ENCODE measurements at places on chromosomes 3 and 15. TPM values are rescaled to one million over a fixed set of nuclear protein-coding genes. Genes with fewer than 3 reads are reported as not detected.
A peak's percentile ranks its signal among the peaks of the same experiment; 100 is the strongest.

The TERC gene
- 111 TPM for total RNA-seq

The TMIE gene
- total RNA-seq = 1.8 TPM

- H3K36me3 ChIP-seq = no peaks in the 10 kb centered on the region
- H3K4me3 ChIP-seq = no peak overlapping the region
- H3K27me3 ChIP-seq = no peaks in the 10 kb centered on the region
- no peaks in the 10 kb centered on the region for H3K4me1 ChIP-seq
- DNase-seq = no peak
Measured at GRCh38 chr3:5613599-5613998, 426.1 kb downstream of the EDEM1 start.

DNA sequence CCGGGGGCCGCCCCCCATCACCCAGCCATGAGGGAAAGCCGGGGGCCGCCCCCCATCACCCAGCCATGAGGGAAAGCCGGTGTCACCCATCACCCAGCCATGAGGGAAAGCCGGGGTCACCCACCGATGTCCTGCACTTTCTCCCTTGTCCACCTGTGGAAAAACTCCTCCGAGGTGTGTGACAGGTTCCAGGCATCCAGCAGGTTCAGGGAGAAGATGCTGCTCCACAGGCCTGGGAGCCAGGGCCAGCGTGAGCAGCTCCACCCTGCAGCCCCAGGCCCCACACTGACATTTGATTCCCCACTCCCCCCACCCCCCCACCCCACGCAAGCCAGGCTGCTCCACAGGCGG is 15.5 kb upstream of the EHD4 start:
- H3K36me3 ChIP-seq = no peaks in the 10 kb centered on the region
- DNase-seq = no peak
- no peak overlapping the region for H3K4me3 ChIP-seq

The CCDC33 gene
- total RNA-seq = not detected

The C2CD4A gene
- not detected for total RNA-seq

- no peaks in the 10 kb centered on the region for H3K4me1 ChIP-seq
- H3K36me3 ChIP-seq = no peaks in the 10 kb centered on the region
- H3K4me3 ChIP-seq = no peak overlapping the region
- no peak overlapping the region for H3K27ac ChIP-seq
- DNase-seq = no peak
Measured at GRCh38 chr3:113658107-113658506, 38.3 kb downstream of the USF3 start.

GRCh38 chr3:107578091-107578490 is 55.3 kb downstream of the BBX start:
- no peaks in the 10 kb centered on the region for H3K36me3 ChIP-seq
- no peak overlapping the region for H3K27ac ChIP-seq
- DNase-seq = no peak

- no peak for DNase-seq
- H3K4me3 ChIP-seq = peak overlapping the region; percentile 63
- no peaks in the 10 kb centered on the region for H3K36me3 ChIP-seq
- H3K4me1 ChIP-seq = no peaks in the 10 kb centered on the region
- H3K27me3 ChIP-seq = no peaks in the 10 kb centered on the region
- peak overlapping the region; percentile 97 for H3K27ac ChIP-seq
Measured at GRCh38 chr3:194139814-194140391, 4.0 kb downstream of the HES1 start.

The LOXL1 gene
- 27.7 TPM for total RNA-seq
